Hematopoietic multipotent progenitor cell treated with erythropoietin and hydrocortisone succinate and interleukin-3 and kit ligand, for 15 days (in vitro differentiated cells): ENCODE measurements at places on chromosomes 11 and 22.
A peak's percentile ranks its signal among the peaks of the same experiment; 100 is the strongest.

GRCh38 chr11:130121445-130121978 lies 38.1 kb upstream of the ST14 start:
- no peak for DNase-seq

GRCh38 chr11:76808996-76809395 lies 25.8 kb downstream of the TSKU start:
- DNase-seq: no peak

- no peak for DNase-seq
Observed at GRCh38 chr11:69000391-69000790, 12.7 kb downstream of the MRGPRF start.

DNA sequence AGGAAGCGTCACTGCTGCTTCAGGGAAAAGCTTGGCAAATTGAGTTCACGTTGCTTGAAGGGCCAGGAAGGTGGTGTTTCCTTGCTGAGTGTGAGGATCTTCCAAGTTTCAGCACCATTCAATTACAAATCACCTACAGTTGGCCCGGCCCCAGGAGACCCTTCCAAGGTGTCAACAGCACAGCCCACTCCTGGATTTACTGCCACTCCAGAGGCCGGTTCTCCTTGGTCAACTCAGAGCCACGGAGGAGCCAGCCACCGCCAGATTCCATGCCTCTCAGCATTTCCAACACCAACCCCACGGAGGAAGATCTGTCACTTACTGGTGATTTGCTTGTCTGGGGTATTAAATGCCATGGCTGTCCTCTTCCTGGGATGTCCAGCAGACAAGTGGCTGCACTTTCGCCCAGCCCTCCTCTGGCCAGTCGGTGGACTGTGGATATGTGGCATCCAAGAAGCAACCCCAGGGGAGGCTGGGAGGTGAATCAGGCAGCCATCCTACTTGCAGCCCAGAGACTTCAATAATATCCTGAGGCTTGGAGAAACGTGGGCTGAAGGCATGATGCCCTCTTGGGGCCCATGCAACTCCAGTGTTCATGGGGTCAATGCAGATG lies 74.1 kb upstream of the SHANK2 start:
- no peak for DNase-seq

DNA sequence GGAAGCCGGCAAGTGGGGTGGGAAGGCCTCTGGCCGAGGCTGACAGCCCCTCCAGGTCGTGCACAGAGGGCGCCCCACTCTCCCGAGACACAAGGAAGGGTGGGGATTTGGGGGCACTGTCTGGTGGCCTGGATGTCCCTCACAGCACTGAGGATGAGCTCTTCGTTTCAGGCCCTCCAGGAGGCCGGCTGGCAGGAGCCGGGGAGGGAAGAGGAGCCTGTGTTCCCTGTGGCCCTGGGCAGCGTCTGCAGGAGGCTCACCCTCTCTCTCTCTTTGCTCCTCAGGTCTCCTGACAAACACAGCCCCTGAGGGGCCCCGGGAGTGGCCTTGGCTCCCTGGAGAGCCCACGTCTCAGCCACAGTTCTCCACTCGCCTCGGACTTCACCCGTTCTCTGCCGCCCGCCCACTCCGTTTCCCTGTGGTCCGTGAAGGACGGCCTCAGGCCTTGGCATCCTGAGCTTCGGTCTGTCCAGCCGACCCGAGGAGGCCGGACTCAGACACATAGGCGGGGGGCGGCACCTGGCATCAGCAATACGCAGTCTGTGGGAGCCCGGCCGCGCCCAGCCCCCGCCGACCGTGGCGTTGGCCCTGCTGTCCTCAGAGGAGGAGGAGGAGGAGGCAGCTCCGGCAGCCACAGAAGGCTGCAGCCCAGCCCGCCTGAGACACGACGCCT lies 1078.0 kb downstream of the BRD1 start:
- no peak for DNase-seq

DNA sequence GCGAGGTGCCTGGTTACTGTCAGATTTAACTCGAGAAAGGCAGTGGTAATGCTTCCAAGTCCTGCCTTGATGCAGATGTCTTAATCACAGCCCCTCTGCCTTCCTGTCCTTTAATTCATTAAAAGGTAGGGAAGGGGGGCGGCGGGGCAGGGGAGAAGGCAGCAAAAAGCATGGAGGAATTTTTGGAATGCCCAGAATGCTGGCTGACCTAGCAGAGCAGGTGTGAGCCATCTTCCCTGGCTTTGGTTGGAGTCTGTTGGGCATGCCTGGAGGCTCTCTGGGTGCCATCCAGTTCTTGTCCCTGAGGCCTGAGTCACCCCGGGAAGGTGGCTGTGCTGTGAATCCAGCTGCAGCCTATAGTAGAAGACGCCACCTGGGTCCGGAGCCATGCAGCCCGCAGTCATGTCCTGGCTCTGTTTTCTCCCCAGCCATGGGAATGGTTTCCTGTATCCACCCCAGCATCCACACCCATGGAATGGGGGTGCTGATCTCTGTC lies 15.6 kb downstream of the KIAA1671 start:
- DNase-seq: no peak

GRCh38 chr22:29105468-29105867 lies 32.6 kb downstream of the KREMEN1 start:
- no peak for DNase-seq

GRCh38 chr11:129960216-129961214 lies 42.1 kb downstream of the PRDM10 start:
- no peak for DNase-seq

DNA sequence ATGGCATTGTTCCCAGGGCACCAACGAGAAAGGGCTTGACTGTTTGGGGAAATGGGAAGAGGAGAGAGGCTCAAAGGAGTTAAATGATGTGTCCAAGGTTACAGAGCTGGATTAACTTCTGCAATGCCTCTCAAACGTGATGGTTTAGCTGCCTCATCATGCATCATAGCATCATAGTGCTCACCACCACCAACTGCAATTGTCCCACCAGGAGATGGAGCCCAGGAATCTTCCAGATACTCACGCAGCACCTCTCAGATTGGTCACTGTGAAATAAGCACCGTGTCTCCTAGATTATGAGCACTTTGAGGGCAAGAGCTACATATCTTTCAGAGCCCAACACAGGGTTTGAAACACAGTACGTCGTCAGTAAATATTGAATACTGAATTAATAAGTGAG lies 69.2 kb downstream of the PRSS23 start:
- no peak for DNase-seq

- no peak for DNase-seq
Observed at GRCh38 chr11:107699371-107700285, 12.2 kb downstream of the SLN start.

DNA sequence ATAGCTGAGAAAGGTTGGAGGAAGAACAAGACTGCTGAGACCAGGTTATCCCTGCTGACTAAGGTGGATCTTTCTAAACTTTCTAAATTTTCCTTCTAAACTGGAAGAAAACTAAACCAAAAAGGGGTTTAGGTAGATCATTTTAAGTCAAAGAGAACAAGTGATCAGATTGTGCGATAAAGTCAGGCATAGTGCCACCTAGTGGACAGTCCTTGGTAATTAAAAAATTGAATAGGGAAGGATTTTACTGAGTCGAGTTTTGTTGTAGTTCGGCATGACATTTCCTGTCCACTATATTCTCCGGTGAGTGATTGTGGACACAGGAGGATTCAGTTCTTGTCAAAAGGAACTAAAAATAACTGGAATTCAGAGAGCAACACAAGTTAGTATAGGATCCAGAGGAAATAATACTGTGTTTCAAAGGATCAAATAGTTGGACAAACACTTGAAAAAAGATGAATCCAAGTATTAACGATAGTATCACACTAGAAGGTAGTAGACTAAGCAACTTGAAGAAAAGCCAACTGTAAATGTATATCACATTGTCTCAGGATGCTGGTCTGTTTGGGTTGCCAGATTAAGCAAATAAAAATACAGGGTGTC lies 1236.4 kb downstream of the FAM181B start:
- DNase-seq: peak; percentile 19
